ENCODE measurements at places on chromosomes 1 and 21.
A peak's percentile ranks its signal among the peaks of the same experiment; 100 is the strongest.

DNA sequence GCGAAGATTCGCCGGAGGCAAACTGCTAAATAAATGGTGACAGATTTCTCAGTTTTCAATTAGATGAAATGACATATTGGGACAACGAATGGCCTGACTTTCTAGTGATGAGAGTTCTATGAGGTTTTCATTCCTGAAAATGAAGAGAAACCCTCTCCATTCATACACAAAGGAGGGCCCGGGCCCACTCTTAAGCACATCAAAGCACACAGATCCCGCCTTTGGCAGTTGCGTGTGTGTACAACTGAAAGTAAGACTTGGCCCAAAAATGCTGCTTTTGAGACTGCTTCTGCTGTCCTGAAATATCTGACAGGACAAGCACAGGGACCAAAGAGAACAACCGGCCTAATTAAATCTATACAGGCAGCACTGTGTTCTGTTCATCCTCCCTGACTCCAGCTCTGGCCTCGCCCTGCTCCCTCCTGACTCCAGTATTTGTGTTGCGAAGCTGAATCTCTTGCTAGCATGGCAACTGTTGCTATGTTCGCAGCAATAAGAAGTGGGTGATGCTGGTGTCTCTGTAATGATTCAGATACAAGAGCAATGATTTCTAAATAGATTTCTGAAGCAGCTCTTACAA, 7.4 kb downstream of the LRRC53 start:
- DNase-seq: no peak

DNA sequence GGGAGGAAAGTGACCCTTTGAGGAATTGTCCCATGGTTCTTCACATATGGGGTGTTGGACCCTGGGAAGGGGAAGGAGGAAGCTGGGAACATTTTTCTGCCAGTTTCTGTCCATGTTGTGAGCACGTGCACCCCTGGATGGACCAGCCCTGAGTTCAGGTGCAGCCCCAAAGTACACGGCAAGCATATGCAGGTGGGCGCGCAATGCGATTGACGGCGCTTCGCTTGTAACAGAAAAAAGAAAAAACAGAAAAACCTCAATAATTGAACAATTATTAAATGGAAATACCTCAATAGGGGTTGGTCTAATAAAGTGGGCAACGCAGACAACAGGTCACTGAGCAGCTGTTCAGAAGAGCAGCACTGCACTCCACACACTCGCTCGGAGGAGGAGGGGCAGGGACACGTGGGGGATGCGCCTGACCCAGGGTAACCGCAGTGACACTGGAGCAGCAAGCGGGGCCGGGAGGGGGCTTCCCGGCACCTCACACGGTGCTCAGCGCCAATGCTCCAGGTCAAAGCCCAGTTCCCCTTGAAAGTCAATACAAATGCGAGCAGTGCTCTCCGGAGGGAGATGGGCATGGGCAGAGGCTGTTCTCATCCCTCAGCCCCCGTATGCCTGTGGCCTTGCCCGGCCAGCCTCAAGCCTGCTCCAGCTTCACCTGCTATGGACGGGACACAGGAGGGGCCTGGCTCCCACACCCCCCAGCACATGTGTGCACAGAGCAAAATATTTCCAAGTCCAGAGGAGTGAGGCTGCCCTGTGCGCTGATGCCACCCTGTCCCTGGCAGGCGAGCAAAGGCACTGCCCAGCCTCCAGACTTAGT, 6.6 kb upstream of the ACTRT2 start:
- DNase-seq: no peak

GRCh38 chr1:222181191-222181590, 366.7 kb downstream of the HHIPL2 start:
- DNase-seq: no peak

DNA sequence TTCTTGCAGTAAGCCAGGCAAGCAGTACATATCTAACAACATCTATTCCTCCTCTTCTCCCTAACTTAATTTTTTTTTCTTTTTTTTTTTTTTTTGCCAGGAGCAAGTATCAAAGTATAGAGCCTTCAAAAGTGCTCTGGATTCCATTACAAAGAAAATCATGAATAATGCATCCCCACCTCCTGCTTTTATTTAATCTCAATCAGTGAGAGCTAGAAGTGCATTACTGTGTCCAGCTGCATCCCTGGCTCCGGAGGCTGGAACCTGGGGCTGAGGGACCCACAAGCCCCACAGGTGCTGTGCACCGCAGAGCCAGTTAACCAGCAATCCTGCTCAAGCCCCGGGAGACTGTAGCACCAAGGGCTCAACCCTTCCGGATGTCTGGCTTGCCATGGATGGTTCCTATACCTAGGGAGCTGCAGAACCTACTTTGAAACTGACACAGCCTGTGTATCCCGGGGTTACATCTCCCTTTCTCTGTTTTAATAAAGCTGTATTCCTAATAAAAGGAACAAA, 455.9 kb upstream of the RUNX1 start:
- no peak for DNase-seq

- DNase-seq: no peak
These were observed 657 bp upstream of the HNRNPU start for GRCh38 chr1:244865028-244865371.

DNA sequence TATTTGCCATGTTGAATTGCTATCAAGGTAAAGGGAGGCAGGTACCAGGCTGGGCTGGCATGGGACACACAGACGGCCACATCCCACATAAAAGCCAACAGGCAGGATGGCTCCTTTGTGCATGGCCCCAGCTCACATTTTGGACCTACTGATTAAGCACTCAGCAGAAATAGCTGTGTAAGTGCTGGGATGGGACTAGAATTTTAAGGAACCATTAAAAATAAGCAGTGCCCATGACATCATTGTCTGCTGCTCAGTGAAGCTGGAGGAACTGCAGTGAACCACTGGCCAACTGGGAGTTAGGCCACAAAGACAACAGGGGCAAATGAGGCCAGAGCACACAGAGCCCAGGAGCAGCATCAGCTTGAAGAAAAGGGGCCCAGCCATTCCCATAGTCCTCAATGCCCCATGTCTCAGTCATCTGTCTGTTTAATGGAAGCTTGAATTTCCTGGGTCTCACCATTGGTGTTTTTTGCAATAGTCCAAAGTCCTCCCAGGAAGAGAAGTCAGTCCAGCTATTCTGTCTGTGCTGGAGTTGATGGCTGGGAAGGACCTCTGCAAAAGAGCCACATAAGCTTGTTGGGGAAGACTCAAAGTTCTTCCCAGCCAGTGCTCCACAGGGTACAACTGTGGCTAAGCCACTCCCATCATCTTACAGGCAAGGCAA, 45.3 kb upstream of the TNR start:
- no peak for DNase-seq

- DNase-seq: no peak
These were observed 190.7 kb upstream of the RUNX1 start for GRCh38 chr21:35239811-35240219.

DNA sequence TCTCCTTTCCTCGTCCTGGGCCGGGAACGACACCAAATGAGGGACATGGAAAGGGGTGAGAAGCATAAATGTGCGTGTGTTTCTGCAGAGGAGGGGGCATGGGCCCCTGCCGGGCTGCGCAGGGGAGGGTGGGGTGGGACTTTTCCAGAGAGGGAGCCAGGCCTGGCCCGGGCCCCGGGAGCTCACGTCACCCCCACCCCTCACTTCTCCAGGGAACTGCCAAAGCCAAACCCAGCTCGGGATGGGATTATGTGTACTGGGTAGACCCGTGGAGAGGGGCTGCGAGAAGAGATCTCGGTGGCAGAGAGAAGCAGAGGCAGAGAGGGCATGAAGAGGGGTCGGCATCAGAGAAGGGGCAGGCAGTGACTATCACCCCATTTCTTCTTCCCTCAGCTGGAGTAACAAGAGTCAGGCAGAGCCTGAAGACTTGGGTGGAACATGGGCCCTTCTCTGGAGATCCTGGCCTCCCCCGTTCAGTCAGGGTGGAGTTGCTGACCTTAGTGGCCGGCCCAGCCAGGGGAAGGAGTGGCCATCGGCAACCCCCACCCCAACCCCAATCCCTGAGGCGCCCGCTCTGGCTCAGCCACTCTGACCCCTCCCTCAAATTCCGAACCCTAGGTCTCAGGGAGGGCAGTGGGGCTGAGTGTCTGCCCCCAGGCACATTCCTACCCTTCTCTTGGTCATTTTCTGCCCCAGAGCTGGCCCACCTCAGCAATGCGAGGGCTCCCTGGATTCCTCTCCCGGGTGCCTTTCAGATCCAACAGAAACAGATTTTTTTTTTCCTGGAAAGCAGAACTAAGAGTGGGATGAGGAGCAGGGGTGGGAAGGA, 1.2 kb downstream of the ADAMTSL4 start:
- DNase-seq: no peak

DNA sequence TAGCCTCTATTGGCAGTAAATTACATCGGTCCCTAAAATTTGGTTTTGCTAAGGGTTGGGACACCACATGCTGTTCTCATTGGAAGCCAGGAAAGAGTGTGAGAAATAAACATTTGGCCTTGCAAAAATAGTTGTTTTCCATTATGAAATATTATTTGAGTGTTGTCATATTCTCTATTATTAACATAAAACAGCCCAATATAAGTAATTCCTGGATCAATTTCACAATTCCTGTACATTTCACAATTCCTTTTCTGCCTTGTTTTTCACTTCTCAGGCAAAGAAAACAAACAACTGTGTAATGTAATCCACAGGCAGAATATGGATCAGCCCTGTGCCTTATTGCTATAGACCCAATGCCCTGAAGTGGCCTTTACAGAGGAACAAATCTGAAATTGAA, 40.5 kb downstream of the C1orf87 start:
- no peak for DNase-seq

GRCh38 chr1:150696590-150696989, 364 bp downstream of the GOLPH3L start:
- DNase-seq: no peak

- no peak for DNase-seq
These were observed 540 bp downstream of the ARHGEF2 start for GRCh38 chr1:155977690-155978324.

DNA sequence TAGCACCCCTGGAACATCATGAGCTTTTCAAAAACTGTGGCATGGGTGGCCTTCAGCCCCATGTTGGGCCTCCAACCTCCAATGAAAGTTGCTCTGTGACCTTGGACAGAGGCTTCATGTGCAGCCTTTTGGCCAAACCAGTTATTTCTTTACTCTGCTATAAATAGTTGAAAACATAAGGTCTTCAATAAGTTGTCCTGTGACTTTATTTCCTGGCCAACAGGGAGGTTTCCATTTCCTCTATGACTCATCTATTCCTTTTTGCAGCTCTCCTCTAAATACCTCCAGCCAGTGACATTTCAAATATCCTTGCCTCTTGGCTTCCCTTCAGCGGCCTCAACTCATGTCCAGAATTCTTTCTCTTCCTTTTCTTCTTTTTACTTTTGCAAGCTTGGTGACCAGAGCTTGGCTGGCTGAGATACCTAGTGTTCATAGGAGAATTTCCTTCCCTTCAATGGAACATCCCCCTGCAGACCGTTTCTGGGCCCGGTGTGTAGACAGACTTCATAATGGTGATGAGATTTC, 22.7 kb upstream of the TRIM67 start:
- DNase-seq: peak; percentile 58

Data from IMR-90 (cell line).